ENCODE measurements at places on chromosomes 12 and 14. TPM values are rescaled to one million over a fixed set of nuclear protein-coding genes. Genes with fewer than 3 reads are reported as not detected.

DNA sequence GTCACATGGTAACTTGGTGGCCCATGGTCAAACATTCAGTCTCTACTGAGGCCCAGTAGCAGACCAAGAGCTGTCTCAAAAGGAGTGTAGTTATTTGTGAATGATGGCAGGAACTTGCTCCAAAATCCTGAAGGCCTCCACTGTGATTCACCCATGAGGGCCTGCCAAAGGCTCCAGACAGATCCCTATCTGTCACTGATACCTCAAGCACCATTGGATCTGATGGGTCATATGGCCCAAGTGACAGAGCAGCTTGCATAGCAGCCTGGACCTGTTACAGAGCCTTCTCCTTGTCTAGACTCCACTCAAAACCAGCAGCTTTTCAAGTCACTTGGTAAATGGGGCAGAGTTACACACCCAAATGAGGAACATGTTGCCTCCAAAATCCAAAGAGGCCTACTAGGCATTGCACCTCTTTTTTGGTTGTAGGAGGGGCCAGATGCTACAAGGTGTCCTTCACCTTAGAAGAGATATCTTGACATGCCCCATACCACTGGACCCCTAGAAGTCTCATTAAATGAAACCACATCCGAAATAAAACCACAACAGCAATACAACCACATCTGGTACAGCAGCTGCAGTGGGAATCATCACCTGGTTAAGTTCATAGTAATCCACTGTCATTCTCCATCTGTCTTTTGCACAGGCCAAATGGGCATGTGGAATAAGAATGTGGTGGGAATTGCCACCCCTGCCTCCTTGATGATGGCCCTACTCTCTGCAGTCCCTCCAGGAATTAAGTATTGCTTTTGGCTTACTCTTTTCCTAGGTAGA, 150.4 kb upstream of the MAX start:
- DNase-seq: no peak

DNA sequence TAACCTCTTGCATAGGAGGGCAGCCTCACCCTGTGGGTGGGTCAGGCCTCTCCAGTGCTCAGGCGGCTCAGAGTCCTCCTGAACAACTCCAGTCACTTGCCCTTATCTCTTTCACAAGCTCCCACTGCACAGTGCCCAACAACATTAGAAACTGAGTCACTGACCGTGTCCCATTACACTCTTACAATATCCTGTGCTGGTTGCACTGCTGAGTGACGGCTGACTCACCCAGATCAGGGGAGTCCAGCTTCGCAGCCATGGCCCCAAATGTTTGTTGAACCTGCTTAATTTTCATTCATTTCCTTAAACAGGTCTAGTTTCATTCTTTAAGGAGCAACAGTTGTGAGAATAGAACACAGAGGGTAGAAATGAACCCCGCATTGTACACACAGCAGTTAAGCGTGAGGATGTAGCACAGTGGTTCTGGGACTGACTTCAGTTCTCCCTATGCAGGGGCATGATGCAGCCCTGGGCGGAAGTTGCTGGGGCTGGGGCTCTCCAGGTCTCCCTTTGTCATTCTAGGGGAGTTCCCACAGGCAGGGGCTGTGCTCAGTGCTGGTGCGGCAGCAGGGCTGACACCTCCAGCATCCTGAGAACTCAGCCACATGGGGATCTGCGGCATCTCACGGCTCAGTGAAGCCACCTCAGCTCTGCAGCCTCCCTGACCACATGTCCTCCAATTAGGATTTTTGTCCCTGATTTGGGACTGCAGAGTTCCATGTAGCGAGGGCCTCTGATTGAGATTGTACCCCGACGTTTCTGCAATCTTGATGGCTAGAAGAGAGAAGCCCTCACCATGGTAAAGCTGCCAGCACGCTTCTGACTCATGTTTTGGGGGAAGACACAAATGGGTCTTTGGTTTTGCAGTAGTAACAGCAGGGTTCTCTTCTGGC, 16.1 kb downstream of the GPR68 start:
- DNase-seq: no peak

DNA sequence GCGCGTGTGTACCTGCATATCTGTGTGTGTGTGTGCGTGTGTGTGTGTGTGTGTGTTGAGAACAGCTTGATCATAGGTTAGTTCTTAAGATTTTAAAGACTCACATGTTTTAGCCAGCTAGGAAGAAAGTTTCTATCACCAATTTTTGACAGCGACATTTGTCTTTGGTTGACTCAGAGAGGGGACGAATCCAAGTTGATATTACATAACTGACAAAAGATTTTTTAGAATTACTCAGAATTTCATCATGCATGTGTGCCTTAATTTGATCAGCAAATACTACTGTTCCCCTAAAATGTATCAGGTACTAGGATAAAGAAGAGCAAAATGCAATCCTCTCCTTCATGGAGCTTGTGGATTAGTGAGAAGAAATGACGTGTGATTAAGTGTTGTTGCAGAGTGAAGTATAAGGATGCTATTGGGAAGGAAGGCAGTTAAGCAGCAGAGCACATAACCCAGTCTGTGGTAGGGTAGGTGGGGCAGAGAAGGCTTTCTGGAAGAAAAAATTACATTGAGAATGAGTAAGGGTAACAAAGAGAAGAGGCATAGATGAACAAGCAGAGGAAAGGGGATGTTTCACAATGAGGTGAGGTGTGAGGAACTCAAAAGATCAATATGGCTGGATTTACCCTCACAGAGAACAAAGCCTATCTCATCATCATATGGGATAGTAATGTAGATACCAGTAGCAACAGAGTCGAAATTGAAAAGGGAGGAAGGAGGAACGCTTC, 77.5 kb downstream of the ELK3 start:
- no peak for DNase-seq

GRCh38 chr12:54723379-54724256, 75.5 kb upstream of the DCD start:
- no peak for DNase-seq

DNA sequence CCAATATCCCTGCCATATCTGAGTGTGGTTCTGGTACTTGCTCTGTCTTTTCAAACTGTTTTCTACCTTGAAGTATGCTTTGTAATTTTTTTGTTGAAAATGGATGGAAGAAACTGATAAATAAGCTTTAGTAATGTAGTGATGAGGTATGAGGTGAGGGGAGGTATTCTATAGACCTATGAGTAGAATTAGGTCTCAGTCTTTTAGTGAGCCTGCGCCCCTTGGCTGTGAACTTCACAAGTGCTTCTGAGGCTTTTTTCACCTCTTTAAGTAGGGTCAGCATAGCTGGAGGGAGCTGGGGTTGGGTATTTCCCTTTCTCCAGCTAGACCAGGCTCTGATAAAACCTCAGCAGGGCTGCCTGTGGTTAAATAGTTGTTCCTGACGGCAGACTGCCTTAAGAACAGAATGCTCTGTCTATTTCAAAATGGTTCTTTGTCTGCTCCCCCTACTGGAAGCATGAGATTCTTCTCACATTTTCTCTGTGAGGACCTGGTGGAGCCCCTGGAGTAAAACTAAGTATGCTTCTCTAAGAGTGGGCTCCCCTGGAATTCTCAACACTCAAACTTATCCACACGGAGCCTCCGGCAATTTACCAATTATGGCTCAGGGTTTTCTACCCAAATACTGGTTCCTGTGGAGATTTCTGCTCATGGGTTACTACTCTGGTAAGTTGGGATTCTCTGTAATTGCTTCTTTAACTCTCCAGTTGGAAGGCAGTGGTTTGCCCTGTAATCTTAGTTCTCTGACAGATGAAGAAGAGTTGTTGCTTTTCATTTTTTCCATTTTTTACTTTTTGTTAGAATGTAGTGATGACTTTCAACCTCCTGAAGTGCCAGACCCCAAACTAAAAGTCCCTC, 13.1 kb downstream of the KRT5 start:
- DNase-seq: no peak

DNA sequence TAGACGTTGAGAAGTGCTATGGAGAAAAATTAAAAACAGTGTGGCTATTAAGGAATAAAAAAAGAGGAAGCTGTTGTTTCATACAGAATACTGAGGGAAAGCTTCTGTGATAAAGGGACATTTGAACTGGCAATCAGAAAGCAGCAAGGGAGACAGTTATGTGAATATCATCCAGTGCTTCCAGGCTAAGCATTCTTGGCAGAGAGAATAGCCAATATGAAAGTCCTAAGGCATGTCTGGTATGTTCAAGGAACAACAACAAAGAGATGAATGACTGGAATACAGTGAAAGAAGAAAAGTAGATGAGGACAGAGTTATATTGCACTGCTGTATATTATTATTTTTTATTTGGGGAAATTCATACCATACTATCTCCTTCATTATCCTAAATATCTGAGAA, 23.9 kb downstream of the SCAF11 start:
- DNase-seq: no peak

DNA sequence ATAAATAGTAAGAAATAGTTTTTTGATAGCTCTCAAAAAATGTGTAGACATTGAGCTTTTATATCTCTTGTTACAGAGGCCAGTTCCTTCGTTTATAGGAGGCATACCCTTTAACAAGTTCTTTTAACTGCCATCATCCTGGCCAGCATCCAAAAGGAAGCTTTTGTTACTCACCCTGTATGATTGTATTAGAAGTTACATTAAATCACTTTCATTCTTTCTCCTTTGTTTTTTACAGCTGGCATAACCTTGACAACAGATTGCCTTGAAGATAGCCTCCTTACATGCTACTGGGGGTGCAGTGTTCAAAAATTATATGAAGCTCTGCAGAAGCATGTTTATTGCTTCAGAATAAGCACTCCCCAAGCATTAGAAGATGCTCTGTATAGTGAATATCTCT, 20.1 kb downstream of the CGRRF1 start:
- DNase-seq: no peak

DNA sequence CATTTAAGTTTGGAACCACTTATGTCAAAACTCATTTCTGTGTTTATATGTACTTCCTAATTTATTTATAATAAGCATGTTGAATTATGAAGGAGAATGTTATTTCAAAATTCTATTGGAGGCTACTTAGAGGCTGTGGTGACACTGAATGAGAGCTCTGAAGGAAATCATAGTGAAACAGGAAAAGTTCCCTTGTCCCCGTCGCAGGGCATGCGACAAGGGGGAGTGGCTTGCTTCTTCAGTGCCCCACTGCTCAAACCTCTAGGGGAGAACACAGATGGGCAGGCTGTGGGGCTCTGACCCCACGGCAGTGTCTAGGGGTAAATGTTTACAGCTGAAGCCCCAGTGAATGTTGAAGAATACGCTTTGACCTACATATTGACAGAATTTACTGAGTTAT, 261.9 kb downstream of the RAD51B start:
- no peak for DNase-seq

- no peak for DNase-seq
Observed at GRCh38 chr12:129605666-129606065, 298.2 kb downstream of the TMEM132D start.

DNA sequence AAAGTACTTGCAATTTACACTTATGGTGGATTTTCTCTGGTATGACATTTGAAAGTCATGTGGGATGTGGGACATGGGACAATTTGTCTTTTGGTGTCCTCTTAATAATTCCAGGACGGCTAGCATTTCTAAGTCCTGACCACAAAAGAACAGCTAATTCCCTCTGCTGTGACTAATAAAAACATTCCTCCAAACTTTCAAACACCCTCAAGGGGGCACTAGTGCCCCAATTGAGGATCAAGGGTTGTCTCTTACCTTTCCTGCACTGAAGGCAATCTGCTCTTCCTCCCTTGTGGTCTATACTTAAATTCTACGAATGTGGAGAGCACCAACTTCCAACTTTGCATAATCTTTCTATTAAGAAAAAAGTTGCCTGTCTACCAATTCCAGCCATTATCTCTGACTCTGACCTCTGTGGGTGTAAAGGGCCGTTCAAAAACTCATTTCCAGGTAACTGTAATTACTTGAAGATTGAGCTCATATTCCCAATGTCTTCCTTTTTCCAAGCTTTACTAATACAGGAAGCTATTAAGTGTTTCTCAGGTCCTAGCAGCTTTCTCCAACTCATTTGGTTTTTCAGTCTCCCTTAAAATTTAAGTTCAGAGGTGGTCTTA, 210.2 kb downstream of the PTPRO start:
- DNase-seq: no peak

DNA sequence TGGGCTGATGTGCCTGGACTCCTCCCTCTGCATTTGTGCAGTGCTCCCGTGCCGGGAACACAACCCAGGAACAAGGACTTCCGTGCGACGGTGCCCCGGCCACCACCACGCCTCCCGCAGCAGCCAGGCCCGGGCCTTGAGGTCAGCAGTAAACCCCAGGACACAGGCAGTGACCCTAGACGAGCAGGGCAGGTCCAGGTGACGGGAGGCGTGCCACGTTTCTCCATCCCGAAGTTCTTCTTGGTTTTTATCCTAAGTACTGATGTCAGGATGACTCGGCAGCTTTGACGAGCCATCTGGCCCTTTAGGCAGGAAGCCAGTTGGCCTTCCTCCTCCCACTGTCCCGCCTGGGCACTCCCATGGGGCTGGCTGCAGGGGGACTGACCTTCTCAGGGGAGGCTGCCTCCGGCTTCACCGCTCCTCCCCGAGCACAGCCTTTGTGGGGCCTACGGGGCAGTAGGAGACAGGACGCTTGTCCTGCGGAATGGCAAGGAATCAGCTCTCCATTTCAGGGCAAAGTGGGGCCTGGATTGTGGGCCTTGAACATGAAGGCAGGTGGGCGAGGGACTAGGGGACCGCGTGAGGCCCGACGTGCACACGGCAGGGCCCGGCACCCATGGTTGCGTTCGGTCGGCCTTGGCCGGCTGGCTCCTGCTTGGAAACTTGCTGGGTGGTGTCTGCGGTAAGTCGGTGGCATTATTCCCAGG, 94.1 kb downstream of the FBXL14 start:
- DNase-seq: peak; percentile 74

DNA sequence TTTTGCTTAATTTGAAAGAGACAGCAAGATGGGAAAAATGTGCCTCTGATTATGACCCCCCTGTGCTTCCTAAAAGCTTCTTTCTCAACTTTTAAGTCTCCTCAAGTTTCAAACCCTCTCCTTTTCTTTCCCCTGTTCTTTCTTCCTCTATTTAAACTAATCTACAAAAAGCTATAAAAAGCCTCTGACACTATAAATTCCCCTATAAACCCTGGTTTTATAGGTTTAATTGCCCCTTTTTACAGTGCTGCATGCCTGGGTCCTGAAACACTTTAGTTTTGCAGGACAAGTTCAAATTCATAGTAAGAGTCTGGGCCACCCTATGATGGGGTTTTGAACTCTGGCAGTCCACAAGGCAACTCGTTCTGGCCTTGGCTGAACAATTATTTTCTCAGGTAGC, 510.9 kb upstream of the TBX3 start:
- DNase-seq: no peak

- no peak for DNase-seq
Observed at GRCh38 chr12:79141776-79142175, 277.2 kb downstream of the SYT1 start.

- DNase-seq: no peak
Observed at GRCh38 chr14:68713782-68714181, 79.1 kb downstream of the ZFP36L1 start.

GNB3 gene
- 2.9 TPM for total RNA-seq

PAH gene
- total RNA-seq: 0.51 TPM

OTOGL gene
- 0.19 TPM for total RNA-seq

P2RX2 gene
- not detected for total RNA-seq

PLCZ1 gene
- not detected for total RNA-seq

EPYC gene
- not detected for total RNA-seq

TAS2R20 gene
- 0.43 TPM for total RNA-seq

TTC9 gene
- 0.91 TPM for total RNA-seq

IPO8 gene
- total RNA-seq: 23.0 TPM

LYZ gene
- 39.9 TPM for total RNA-seq

SOAT2 gene
- not detected for total RNA-seq

TMPRSS12 gene
- total RNA-seq: not detected

NKX2-1 gene
- total RNA-seq: not detected

Data from Right ventricle myocardium superior (tissue), 1 donor.